Cardiac muscle cell (in vitro differentiated cells and primary cell): ENCODE measurements at places on chromosomes 1 and 21. TPM values are rescaled to one million over a fixed set of nuclear protein-coding genes. Genes with fewer than 3 reads are reported as not detected.
A peak's percentile ranks its signal among the peaks of the same experiment; 100 is the strongest.

- DNase-seq: no peak
Observed at GRCh38 chr1:216884614-216885229, 161.5 kb upstream of the ESRRG start.

DNA sequence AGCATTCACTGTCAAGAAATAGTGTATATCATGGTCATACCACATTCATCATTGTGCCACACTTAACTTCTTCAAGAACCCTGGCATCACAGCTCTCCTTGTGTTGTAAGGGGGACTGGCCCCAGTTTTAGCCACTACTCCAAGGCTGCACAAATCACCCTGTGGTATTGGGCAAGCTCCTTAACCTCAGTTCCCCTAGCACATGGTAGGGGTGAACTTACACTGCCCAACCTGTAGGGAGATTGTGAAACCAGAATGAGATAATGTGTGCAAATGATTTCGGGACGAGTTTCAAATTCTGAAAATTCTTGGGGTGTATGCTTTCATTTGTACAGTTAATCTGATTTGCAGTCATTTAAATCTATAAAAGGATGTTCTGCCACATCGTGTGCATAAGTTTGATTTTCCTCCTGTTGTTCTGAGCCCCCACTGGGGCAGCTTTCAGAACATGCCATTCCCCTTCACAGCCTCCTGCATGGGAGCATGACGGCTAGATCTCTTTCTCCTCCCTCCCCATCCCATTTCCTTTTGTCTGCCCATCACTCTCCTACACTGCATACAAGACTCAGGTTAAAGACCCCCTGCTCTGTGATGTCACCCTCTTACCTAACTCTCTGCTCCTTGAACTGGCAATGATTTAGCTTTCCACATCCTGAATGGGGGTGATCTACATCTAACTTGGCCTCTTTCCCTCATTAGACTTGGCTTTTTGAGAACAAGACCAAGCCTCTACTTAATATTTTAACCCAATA, 290.3 kb downstream of the CHRM3 start:
- no peak for DNase-seq

The SPRR5 gene
- total RNA-seq: not detected in 2 replicates

The MAP3K21 gene
- 1.8 and 2.9 TPM in 2 replicates for total RNA-seq

DNA sequence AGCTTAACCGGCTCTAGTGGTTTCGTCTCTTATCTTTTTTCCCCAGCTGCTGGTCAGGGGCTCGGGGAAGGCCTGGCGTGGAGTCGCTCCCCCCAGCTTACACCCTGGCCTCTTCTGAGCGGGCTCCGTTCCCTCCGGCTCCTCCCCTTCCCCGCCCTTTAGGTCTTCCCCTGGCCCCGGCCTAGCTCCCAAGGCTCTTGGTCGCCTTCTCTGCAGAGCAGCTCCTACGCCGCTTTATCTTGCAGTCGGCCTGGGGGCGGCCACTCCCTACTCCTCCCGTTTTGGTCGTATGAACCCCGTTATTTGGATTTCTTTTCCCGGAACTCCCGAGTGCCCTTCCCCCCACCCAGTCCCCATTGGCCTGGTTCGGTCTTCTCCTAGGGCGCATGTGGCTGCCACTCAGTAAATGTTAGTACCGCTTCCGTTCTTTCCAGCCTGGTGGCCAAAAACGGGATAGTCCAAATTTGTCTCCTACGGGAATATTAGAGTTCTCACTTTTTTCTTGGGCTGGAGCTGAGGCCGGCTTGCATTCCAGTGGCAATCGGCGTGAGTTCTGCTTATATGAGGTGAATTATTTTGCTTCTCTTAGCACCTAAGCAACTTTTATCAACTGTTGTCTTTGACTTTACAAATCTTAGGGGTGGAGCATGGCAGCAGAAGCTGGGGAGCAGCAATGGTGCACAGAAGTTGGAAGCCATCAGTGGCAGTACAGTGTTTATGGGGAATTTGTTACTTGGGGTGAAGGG, 467 bp downstream of the THRAP3 start:
- peak; percentile 91 for DNase-seq

DNA sequence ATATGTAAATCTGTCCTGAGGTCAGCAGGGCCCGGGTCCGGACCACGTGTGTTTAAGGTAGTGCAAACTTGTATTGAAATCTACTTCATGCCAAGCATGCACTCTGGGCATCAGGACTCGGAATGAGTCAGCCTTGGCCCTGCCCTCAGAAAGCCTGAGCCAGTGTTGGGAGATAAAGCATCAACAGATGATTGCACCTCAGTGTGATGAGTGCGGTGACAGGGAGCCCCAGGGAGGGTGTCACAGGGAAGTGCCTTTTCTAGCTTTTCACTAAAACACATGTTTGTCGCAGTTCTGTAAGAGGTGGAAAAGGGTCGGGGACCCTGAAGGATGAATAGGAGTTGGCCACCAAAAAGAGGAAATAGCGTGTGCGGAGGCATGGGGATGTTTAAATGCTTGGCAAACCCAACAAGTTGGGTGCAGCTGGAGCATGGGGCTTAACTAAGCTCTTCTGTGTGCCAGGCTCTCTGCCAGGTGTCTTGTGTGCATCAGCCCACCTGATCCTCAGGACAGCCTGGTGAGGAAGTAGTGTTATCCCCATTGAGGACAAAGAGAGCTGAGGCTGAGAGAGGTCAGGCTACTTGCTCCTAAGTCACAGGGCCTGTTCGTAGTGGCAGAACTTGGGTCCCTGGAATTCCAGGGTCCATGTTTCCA, 48.2 kb upstream of the EPB41 start:
- no peak for DNase-seq

DNA sequence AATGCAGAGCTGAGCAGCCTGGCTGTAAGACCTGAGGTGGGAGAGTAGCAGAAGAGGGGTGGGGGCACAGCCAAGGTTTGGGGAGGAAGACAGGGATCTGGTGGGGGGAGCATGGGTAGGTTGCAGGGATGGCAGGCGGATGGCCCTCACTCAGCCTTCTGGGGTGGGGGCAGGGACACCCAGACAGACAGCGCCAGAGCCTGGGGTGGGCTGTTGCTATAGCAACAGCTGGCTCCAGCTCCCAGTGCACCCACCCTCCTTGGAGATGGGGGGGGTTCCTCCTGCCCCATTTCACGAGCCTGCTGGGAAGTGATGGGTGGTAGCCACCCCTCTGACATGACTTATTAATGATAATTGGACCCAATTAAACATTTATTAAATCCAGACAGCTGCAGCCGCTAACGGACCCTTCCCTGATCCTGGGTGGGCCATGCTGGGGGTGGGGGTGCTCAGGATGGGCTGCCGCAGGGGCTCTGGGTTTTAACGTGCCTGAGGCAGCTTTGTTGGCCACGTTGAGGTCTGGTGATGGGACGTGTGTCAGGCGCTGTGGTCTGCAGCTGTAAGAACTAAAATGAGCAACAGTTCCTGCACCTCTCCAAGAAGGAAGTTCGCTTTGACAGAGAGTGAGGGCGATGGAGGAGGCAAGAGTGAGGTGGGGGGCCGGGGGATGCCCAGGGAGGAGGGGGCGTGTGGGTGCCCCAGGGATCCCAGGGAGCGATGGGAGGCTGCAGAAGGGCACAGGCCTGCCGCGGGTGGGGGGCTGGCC, 19.4 kb downstream of the AGRN start:
- DNase-seq: no peak

DNA sequence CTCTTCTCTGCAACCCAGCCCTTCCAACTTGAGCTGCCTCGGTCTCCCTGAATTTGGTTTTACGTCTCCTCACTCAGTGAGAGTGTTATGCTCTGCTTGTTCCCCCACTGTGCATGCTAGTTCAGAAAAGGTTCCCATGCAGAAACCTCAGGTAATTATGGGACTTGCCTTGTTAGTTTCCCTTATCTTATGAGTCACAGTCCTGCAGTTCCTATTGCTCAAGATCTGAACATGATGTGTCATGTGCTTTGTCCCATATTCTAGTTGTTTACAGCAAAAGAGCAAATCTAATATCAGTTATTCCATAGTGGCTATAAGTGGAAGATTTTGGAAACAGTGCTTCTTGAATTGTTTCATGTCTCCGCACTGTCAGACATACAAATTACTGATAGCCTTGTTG, 74.4 kb downstream of the DUSP10 start:
- DNase-seq: no peak

DNA sequence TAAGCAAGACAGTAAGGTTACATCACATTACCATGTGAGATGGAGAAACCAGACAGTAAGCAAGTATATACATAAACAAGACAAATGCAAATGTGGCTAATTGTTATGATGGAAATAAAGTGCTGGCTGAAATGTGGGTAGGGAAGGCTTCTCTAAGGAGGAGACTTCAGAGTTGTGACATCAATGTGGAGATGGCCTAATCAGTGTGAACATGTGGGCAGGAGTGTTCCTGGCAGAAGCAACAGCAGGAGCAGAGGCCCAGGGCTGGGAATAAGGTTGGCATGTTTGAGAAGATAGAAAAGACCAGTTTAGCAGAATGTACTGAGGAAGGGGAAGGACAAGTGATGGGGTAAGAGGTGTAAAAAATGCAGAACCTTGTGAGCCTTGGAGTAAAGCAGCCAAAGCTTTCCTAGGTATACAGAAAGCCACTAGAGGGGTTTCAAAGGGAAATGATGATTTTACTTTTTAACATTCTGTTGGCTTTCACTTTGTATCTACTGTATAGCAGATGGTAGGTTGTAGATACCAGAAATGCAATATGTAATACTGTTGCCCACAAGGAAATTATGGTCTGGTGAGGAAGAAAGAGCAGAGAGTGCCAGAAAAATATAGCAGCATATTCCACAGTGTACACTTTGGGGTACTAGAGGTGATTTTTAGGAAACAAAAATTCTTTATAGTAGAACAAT, 197.4 kb downstream of the FGGY start:
- peak; percentile 64 for DNase-seq

The ZNF436 gene
- 46.3 and 52.1 TPM in 2 replicates for total RNA-seq

- DNase-seq: no peak
Observed at GRCh38 chr1:42983253-42983652, 24.6 kb upstream of the SLC2A1 start.

DNA sequence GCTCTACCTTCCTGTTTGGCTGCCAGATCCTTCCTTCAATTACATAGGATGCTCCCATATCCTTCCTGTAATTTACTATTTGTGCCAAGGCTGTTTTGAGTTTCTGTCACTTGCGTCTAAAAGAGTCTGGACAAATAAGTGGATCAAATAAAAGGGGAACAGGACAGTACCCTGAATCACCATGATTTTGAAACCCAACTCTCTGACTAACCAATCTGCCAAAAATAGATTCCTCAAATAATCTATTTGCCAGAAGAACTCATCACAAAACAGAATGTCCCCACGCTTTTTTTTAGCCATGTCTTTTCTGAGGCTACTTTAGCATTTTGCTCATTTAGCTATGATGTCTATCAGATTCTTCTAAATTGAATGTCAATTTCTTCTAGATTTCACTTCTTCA, 392.6 kb downstream of the NTNG1 start:
- DNase-seq: no peak

GRCh38 chr1:101151286-101151685, 85.5 kb upstream of the S1PR1 start:
- no peak for DNase-seq

GRCh38 chr1:37250371-37250770, 216.1 kb upstream of the GRIK3 start:
- DNase-seq: no peak

DNA sequence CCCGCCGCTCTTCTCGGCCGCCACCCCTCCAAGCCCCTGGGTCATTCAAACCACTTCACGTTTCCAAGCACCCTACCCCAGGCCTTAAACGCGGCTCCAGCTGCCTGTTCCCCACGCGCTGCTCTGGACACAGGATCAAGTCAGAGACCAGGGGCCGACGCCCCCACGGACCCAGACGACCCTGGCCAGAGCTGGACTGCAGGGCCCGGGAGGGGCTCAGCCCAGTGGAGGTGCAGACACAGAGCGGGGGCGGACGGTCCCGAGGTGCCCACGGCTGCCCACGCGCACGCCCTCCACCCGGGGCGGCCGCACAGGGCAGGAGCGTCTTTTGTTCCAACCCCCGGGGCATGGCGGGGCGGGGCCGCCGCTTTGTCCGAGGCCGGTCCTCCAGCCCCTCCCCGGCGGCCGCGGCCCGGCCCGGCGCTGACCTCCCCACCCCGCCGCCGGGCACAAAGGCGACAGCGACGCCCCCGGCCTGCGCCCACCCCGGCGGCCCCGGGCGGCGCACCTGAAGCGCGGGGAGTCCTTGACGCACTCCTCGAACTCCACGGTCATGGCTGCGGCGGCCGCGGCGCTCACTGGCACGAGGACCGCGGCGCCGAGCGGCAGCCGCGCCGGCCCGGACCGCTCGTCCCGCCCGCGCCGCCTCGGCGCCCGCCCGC, 338 bp downstream of the ACAP3 start:
- peak; percentile 23 for DNase-seq

DNA sequence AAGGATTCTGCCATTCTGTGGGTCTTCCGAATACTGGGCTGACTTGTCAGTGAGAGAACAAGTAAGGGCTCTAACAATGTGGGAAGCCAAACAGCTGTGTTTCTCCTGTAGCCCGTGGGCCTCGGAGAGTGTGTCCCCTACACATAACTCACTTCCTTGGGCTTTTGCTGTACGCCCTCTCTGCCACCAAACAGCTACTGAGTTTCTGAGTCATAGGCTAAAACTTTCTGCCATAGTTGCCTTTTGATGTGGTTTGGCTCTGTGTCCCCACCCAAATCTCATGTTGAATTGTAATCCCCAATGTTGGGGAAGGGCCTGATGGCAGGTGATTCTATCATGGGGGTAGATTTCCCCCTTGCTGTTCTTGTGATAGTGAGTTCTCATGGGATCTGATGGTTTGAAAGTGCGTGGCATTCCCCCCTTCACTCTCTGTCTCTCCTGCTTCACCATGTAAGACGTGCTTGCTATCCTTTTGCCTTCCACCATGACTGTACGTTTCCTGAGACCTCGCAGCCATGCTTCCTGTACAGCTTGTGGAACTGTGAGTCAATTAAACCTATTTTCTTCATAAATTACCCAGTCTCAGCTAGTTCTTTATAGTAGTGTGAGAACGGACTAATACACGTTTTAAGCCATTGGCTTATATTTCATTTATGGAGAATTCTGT, 194.8 kb upstream of the HMCN1 start:
- no peak for DNase-seq

DNA sequence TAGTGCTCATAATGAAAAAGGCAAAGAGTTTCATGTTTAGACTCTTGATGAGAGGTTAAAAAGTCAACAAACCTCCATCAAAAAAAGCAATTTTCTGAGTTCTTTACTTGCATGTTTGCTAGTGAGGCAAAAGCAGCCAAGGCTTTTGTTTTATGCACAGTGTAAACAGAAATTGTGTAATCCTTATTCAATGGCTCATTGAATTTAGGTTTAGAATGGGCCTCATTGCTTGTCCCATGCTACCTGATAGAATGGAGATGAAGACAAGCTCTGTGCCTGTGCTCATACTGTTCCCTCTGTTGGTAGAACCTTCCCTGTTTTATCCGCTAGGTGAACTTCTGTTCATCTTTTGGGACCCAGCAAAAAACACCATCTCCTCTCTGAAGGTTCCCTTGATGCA, 10.0 kb upstream of the LRRC8D start:
- no peak for DNase-seq

GRCh38 chr21:44085491-44086321, 21.5 kb upstream of the PWP2 start:
- DNase-seq: no peak

The NBPF6 gene
- total RNA-seq: not detected in 2 replicates

GRCh38 chr1:174982971-174983689, 16.6 kb upstream of the CACYBP start:
- peak; percentile 77 for DNase-seq

The CORT gene
- 2.3 and 3.1 TPM in 2 replicates for total RNA-seq

The NMNAT2 gene
- 0.12 and 1.3 TPM in 2 replicates for total RNA-seq

- no peak for DNase-seq
Observed at GRCh38 chr1:239719642-239720258, 333.4 kb downstream of the CHRM3 start.

The CACHD1 gene
- total RNA-seq: 36.6 and 54.4 TPM in 2 replicates

The JMJD4 gene
- total RNA-seq: 38.3 and 42.3 TPM in 2 replicates

- DNase-seq: no peak
Observed at GRCh38 chr1:43376723-43377235, 9.0 kb upstream of the ELOVL1 start.

- DNase-seq: no peak
Observed at GRCh38 chr1:11784256-11784992, 21.3 kb downstream of the MTHFR start.
